ENCODE measurements at places on chromosomes 11 and 22. TPM values are rescaled to one million over a fixed set of nuclear protein-coding genes. Genes with fewer than 3 reads are reported as not detected.

P2RY6 gene
- 1.9 TPM for total RNA-seq

DNA sequence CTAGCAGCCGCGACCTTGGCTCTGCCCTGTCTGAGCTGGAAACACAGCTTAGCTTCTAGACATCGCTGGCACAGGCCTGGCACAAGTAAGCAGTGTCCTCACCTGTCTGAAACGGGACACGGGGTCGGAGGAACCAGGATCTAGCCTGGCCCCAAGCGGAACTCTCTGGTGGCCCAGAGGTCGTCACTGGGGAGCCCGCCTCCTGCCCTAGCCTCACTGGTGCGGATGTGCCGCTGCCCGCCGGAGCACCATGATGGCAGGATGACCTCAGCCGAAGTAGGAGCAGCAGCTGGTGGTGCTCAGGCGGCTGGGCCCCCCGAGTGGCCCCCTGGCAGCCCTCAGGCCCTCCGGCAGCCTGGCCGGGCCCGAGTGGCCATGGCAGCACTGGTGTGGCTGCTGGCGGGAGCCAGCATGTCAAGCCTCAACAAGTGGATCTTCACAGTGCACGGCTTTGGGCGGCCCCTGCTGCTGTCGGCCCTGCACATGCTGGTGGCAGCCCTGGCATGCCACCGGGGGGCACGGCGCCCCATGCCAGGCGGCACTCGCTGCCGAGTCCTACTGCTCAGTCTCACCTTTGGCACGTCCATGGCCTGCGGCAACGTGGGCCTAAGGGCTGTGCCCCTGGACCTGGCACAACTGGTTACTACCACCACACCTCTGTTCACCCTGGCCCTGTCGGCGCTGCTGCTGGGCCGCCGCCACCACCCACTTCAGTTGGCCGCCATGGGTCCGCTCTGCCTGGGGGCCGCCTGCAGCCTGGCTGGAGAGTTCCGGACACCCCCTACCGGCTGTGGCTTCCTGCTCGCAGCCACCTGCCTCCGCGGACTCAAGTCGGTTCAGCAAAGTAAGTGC lies 871 bp downstream of the SLC35E4 start:
- no peaks in the 10 kb centered on the region for H3K27me3 ChIP-seq
- peaks cover 13% of the 10 kb centered on the region for H3K4me1 ChIP-seq
- peak overlapping the region; percentile 94 for H3K27ac ChIP-seq
- peak overlapping the region; percentile 63 for H3K4me3 ChIP-seq
- H3K36me3 ChIP-seq, result no peaks in the 10 kb centered on the region
- DNase-seq, result no peak

- no peak overlapping the region for H3K4me3 ChIP-seq
- H3K4me1 ChIP-seq, result no peaks in the 10 kb centered on the region
- H3K27me3 ChIP-seq, result no peaks in the 10 kb centered on the region
- H3K27ac ChIP-seq, result no peak overlapping the region
Measured at GRCh38 chr22:49469896-49470740, 357.6 kb downstream of the BRD1 start.

- H3K36me3 ChIP-seq, result no peaks in the 10 kb centered on the region
- no peak overlapping the region for H3K4me3 ChIP-seq
- no peaks in the 10 kb centered on the region for H3K27me3 ChIP-seq
- DNase-seq, result no peak
- H3K27ac ChIP-seq, result no peak overlapping the region
Measured at GRCh38 chr11:21411104-21411503, 741.7 kb downstream of the NELL1 start.

MAJIN gene
- not detected for total RNA-seq

LDLRAD3 gene
- 40.6 TPM for total RNA-seq

- H3K4me3 ChIP-seq, result peak overlapping the region; percentile 55
- no peaks in the 10 kb centered on the region for H3K36me3 ChIP-seq
- DNase-seq, result no peak
- H3K27me3 ChIP-seq, result no peaks in the 10 kb centered on the region
Measured at GRCh38 chr11:7673724-7674434, 579 bp upstream of the CYB5R2 start.

CRYBB2 gene
- total RNA-seq, result not detected

DNA sequence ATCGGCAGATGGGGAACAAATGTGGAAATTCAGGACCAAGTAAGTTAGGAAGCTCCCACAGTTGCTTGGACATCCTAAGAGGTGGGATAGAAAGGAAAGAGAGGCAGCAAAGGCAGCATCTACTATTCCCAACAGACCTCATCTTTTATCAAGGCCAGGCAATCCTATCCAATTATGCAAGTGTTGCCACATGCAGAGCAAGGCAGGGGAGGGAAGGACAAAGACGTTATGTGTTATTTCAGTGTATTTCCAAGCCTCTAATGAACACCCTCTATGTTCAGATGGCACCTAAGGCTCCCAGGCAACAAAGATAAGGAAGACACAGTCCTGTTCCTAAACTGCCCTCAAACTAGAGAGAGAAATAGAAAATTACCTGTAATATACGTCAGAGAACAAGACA lies 9.2 kb downstream of the TIGD3 start:
- H3K27me3 ChIP-seq, result no peaks in the 10 kb centered on the region
- no peak for DNase-seq
- no peaks in the 10 kb centered on the region for H3K4me1 ChIP-seq
- no peak overlapping the region for H3K4me3 ChIP-seq
- H3K27ac ChIP-seq, result no peak overlapping the region

CRELD2 gene
- 39.5 TPM for total RNA-seq

DNA sequence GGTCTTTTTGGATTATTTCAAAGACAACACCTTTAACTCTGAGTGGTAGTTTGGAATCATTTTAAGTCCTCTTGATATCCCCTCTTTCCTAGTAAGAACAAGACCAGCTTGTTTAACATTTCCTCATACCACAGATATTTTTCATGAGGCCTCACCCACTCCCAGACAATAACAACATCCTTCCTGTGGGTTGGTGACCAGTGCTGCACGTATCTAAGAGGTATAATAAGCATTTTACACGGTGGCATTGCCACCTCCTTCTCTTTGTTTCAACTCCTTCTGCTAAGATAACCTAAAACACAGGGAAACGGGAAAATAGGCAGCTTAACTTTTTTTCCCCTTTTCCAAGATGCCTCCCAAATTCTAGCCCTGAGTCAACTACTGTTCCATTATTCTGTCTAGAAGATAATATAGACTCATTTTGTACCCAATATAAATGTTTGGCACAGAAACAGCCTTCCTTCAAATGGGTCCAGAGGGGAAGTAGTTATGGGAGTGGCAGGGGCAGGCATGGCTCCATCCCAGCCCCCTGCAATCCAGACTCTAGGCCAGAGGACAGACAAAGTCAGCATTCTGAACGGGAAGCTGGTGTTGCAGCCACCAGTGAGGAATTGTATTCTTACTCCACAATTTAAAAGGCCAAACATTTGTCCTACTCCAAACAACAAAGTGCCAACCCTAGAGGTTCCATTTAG lies 28.5 kb downstream of the MAML2 start:
- H3K27ac ChIP-seq, result peak overlapping the region; percentile 92
- DNase-seq, result no peak
- H3K4me3 ChIP-seq, result no peak overlapping the region
- no peaks in the 10 kb centered on the region for H3K36me3 ChIP-seq
- no peaks in the 10 kb centered on the region for H3K27me3 ChIP-seq

DNA sequence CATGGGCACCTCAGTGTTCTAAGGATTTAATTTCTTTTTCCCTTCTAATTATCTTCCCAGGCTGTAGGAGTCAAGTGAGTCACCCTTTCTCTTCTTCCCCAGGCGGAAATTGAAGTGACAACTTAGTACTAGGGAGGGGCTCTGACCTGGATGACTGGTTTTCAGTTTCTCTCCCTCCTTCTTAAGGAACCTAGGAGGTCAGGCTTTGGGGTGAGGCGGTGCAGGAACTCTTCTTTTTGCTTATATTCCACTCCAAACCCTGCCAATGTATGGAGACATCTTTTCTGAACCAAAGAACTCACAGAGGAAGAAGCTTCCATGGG lies 12.6 kb downstream of the ZDHHC5 start:
- H3K36me3 ChIP-seq, result no peaks in the 10 kb centered on the region
- DNase-seq, result no peak
- no peak overlapping the region for H3K4me3 ChIP-seq
- H3K27ac ChIP-seq, result peak overlapping the region; percentile 61
- H3K4me1 ChIP-seq, result peaks cover 11% of the 10 kb centered on the region

GRCh38 chr11:76946223-76946622 lies 85.5 kb downstream of the ACER3 start:
- no peaks in the 10 kb centered on the region for H3K4me1 ChIP-seq
- H3K27me3 ChIP-seq, result no peaks in the 10 kb centered on the region
- no peaks in the 10 kb centered on the region for H3K36me3 ChIP-seq
- DNase-seq, result no peak
- no peak overlapping the region for H3K27ac ChIP-seq
- no peak overlapping the region for H3K4me3 ChIP-seq

GRCh38 chr22:42544686-42545085 lies 9.1 kb upstream of the SERHL2 start:
- no peaks in the 10 kb centered on the region for H3K27me3 ChIP-seq

OR56B1 gene
- total RNA-seq, result 0.44 TPM

GRCh38 chr22:29260031-29260560 lies 7.7 kb downstream of the RHBDD3 start:
- H3K36me3 ChIP-seq, result no peaks in the 10 kb centered on the region
- no peak overlapping the region for H3K27ac ChIP-seq
- H3K27me3 ChIP-seq, result no peaks in the 10 kb centered on the region
- H3K4me3 ChIP-seq, result no peak overlapping the region
- no peak for DNase-seq

DNA sequence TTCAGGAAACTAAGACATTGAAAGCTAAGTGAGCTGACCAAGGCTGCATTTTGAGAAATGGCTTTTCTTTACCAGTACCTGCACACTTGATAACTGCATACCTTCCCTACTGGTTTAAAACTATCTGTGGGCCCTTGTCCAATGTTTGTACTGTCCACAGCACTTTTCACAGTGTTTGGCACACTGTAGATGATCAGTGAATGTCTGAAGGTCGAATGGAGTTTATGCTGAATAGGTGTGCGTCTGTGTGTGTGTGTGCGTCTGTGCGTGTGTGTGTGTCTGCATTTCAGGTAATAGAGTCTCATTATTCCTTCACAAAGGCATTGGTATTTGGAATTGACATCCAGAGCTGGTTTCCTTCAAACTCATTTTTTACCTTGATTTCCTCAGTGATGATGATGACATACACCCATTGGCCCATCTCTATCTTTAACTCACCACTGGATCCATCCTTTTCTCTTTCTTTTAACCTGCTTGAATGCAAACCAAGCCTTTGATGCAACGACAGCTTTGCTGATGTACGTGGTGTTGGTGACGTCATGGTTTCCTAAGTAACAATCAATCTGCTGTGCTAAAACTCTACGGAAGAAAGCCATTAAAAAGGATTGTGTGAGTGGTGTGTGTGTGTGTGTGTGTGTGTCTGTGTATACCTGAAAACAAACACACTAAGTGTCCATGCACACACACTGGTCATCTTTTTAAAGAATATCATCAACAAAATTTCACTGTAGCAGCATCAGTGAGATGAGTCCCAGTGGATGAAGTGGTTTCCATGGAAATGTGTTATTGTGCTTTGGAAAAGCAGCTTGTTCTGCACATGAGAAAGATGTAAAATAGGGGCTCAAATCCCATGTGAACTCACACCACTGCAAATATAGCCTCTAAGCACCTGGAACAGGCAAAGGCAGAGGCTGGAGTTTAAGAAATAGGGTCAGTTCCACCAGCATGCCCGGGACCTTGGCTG lies 490.2 kb upstream of the B3GAT1 start:
- no peaks in the 10 kb centered on the region for H3K36me3 ChIP-seq
- no peaks in the 10 kb centered on the region for H3K27me3 ChIP-seq
- no peaks in the 10 kb centered on the region for H3K4me1 ChIP-seq

DNA sequence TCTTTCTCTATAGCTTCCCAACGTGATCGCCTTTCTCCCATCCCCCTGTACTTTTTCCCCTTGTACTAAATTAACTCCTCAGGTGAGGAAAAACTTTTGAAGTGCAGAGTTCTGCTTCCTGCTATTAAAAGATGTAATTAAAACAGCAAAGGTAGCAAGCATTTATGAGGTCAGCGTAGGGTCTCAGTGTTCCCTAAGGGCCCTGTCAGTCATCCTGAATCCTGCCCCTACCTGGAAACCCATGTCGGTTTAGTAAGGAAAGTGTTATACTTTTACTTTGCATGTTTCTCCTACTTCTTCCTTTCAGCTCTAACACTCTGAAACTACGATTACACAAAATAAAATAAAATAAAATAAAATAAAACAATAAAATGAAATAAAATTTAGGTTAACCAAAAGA lies 1.3 kb upstream of the HBB start:
- no peak overlapping the region for H3K4me3 ChIP-seq
- H3K27ac ChIP-seq, result no peak overlapping the region
- no peaks in the 10 kb centered on the region for H3K27me3 ChIP-seq
- DNase-seq, result no peak
- no peaks in the 10 kb centered on the region for H3K36me3 ChIP-seq

GRCh38 chr11:79447038-79447786 lies 6.4 kb upstream of the TENM4 start:
- no peaks in the 10 kb centered on the region for H3K4me1 ChIP-seq
- H3K36me3 ChIP-seq, result no peaks in the 10 kb centered on the region
- no peak overlapping the region for H3K4me3 ChIP-seq
- H3K27ac ChIP-seq, result no peak overlapping the region
- no peak for DNase-seq

VSIG2 gene
- total RNA-seq, result 8.8 TPM

DNA sequence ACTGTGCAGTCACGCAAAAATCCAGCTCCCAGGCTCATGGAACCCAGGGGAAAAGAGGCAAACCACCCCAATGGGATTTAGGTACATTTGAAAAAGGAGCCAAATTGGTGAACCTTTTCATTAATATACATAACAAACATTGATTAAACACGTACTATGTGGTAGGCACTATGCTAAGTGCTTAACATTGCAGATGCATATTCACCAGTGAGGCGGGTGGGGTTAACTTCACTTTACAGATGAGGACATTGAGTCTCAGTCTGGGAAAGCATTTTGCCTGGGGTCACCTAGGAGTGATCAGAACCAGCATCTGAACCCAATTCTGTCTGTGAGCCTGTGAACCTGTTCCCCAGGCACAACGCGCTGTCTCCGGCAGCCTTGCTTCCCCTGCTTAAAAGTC lies 146.3 kb downstream of the COMMD9 start:
- no peaks in the 10 kb centered on the region for H3K27me3 ChIP-seq
- H3K4me1 ChIP-seq, result peaks cover 7% of the 10 kb centered on the region
- no peaks in the 10 kb centered on the region for H3K36me3 ChIP-seq
- no peak overlapping the region for H3K27ac ChIP-seq
- no peak for DNase-seq

- no peak for DNase-seq
- H3K4me1 ChIP-seq, result no peaks in the 10 kb centered on the region
- H3K27me3 ChIP-seq, result no peaks in the 10 kb centered on the region
- H3K27ac ChIP-seq, result no peak overlapping the region
Measured at GRCh38 chr11:77252555-77253270, 48.8 kb downstream of the GDPD4 start.

- no peak overlapping the region for H3K27ac ChIP-seq
- DNase-seq, result no peak
- no peak overlapping the region for H3K4me3 ChIP-seq
- no peaks in the 10 kb centered on the region for H3K27me3 ChIP-seq
- H3K36me3 ChIP-seq, result no peaks in the 10 kb centered on the region
- H3K4me1 ChIP-seq, result no peaks in the 10 kb centered on the region
Measured at GRCh38 chr11:132039521-132039920, 669.1 kb downstream of the NTM start.

- DNase-seq, result no peak
- no peak overlapping the region for H3K27ac ChIP-seq
- H3K27me3 ChIP-seq, result no peaks in the 10 kb centered on the region
- H3K4me1 ChIP-seq, result no peaks in the 10 kb centered on the region
- no peak overlapping the region for H3K4me3 ChIP-seq
Measured at GRCh38 chr11:72842653-72843330, 28.6 kb downstream of the ATG16L2 start.

GRCh38 chr11:103668859-103669258 lies 367.6 kb upstream of the DDI1 start:
- no peaks in the 10 kb centered on the region for H3K36me3 ChIP-seq
- no peaks in the 10 kb centered on the region for H3K4me1 ChIP-seq
- H3K27me3 ChIP-seq, result no peaks in the 10 kb centered on the region
- DNase-seq, result no peak
- H3K27ac ChIP-seq, result no peak overlapping the region

CDHR5 gene
- not detected for total RNA-seq
